ENCODE measurements at places on chromosomes 2 and 18. TPM values are rescaled to one million over a fixed set of nuclear protein-coding genes. Genes with fewer than 3 reads are reported as not detected.

The SH3BP4 gene
- total RNA-seq, result 0.19 TPM

- H3K27me3 ChIP-seq, result no peaks in the 10 kb centered on the region
- no peak overlapping the region for H3K27ac ChIP-seq
- DNase-seq, result no peak
- H3K4me1 ChIP-seq, result no peaks in the 10 kb centered on the region
Observed at GRCh38 chr2:30789670-30790210, 17.5 kb downstream of the CAPN13 start.

DNA sequence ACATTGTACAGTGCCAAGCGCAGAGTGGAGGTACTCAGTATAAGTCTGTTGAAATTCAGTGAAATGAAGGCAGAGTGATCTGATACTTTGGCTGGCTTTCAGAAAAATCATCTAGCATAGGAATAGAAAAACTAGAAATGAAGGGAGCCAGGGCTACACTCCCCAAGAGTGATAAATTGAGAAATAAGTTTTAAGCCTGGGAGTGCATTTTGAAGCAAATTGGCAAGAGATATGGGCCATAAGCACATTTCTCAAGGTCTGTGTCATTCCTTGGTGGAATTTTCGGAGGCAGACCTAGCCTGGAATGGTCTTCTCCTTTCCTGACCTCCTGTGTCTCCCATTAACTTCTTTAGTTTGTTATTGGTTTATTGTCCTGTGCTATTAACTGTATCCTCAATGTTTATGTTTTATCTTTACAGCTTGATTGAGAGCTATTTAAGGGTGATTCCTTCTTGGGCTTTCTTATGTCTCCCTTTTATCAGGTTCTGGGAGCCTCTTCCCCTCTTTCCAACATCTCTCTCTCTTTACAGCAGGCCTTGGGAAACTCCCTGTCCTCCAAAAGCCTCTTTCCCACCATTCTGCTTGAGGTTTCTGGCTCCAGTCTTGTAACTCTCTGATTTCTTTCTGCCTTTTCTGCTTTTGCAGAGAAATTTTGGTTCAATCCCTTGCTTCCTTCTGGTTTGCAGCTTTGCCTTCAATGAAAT, 649.5 kb downstream of the SLC4A3 start:
- no peak for DNase-seq
- no peak overlapping the region for H3K4me3 ChIP-seq
- H3K36me3 ChIP-seq, result no peaks in the 10 kb centered on the region

GRCh38 chr2:129758784-129759471, 220.5 kb upstream of the RAB6C start:
- H3K36me3 ChIP-seq, result no peaks in the 10 kb centered on the region
- H3K27me3 ChIP-seq, result no peaks in the 10 kb centered on the region
- H3K4me3 ChIP-seq, result no peak overlapping the region
- no peaks in the 10 kb centered on the region for H3K4me1 ChIP-seq

GRCh38 chr2:177190941-177191340, 21.7 kb upstream of the HNRNPA3 start:
- no peak for DNase-seq
- no peak overlapping the region for H3K27ac ChIP-seq
- peaks cover 7% of the 10 kb centered on the region for H3K4me1 ChIP-seq
